ENCODE measurements at places on chromosomes 2 and 18.
A peak's percentile ranks its signal among the peaks of the same experiment; 100 is the strongest.

GRCh38 chr2:172931918-172932520 is 143.6 kb upstream of the MAP3K20 start:
- DNase-seq = peak; percentile 59

- DNase-seq = no peak
These were observed 5.2 kb downstream of the FHOD3 start for GRCh38 chr18:36302676-36303075.

- no peak for DNase-seq
These were observed 8.9 kb downstream of the EPC2 start for GRCh38 chr2:148653437-148653836.

- no peak for DNase-seq
These were observed 123.1 kb upstream of the ARL4C start for GRCh38 chr2:234620018-234620417.

GRCh38 chr2:148167241-148167766 is 146.4 kb downstream of the MBD5 start:
- DNase-seq = no peak

DNA sequence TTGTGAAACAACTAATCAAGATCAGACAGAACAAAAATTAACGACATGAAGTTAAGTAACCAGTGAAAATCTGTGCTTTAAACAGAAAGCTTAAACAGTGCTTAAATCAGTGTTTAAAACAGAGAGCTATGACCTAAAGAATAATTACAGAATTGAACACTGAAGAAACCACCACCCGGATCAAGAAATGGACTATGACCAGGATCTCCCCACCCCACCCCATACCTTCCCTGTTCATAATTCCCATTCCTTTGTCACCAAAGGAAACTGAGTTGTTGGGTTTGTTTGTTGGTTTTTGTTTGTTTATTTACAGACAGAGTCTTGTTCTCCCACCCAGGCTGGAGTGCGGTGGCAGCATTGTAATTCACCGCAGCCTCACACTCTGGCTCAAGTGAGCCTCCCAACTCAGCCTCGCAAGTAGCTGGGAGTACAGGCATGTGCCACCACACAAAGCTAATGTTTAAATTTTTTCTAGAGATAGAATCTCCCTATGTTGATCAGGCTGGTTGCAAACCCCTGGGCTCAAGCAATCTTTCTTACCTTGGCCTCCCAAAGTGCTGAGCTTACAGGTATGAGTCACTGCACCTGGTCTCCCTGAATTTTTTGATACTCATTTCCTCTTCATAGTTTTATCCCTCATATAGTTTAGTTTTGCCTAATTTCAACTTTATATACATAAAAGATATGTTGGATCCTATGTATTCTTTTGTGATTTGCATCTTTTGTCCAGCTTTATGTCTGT is 8.2 kb upstream of the ALPG start:
- DNase-seq = no peak

GRCh38 chr18:38940863-38941531 is 1375.4 kb upstream of the CELF4 start:
- peak; percentile 33 for DNase-seq

DNA sequence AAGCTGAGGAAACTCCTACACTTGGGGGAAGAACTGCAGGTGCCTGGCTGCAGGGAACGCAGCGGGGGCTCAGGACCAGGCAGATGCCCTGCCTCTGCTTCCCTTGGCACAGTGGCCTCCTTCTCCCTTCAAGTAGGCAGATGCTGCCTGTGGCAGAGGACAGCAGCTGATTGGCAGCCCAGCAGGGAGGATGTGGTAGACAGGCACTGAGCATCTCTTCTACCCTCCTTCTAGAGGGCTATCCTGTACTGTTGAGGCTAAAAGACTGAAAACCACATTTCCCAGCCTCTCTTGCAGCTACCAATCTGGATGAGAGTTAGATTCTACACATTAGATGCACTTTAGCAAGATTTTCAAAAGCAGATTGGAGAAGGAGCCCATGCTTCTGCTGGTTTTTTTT is 105.7 kb downstream of the MSH2 start:
- DNase-seq = no peak

DNA sequence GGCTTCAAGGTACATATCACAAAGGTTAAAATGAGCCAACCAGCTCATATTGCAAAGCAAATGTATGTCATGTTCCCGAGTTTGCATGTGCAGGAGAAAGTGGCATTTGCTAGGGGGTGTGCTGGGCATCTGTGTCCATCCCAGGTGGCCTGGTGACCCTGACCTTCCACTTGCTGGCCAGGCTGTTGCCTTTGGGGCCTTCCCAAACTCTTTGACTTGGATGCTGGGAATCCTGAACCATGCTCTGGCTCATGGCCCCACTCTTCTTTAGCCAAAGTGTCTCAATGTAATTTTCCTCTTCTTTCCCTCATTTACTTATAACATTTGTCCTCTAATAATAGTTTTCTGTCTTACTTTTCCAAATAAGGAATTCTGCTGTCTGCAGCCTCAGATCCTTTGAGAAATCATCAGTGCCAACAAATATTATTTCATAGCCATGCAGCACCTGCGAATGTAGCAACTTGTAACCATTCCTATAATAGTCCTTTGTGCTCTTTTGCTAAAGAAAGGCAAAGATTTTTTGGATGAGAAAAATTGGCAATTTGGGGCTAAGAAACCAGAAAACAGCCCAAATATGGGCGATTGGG is 64.2 kb downstream of the MTCL1 start:
- DNase-seq = no peak

- DNase-seq = no peak
These were observed 645.2 kb downstream of the SLC4A3 start for GRCh38 chr2:220272656-220273055.

DNA sequence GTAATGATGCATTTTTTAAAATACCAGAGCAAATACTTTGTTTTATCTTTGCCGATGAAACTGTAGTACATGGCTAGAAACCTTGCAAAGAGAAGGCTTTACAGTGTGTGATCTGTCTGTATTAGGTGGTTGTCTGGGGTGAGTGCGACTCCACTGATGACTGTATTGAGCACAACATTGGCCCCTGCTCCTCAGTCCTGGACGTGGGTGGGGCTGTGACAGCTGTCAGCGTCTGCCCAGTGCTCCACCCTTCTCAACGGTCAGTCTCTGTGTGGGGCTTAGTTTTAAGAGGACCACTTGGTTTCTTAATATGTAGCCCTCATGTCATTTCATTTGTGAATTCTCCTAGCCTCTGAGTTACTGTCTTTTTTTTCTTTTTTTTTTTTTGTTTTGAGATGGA is 17.4 kb upstream of the MOCOS start:
- no peak for DNase-seq

DNA sequence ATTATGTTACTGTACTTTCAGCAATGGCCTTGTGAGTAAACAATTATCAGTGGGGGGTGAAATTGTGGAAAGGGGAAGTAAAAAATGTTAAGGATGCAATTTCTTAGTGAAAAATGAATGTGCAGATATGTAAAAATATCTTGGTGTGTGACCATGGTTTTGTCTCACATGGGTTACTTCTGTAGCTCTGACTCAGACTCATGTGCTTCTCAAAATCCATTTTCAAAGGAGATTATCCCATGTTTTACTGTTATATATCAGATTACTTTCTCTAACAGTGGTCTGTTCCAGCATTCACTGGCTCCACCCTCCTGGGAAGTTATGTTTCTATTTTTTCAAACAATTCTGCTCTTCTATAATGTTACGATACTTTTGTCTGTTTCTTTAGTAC is 298.2 kb upstream of the COL3A1 start:
- no peak for DNase-seq

All from stimulated activated CD4-positive, alpha-beta T cell treated with anti-CD3 and anti-CD28 coated beads, Interleukin-12 subunit alpha, Interleukin-12 subunit beta, amount 100 ng/mL, for 4 hours (primary cell).